ENCODE measurements at places on chromosomes 3 and 15. TPM values are rescaled to one million over a fixed set of nuclear protein-coding genes. Genes with fewer than 3 reads are reported as not detected.

LRRC31 gene
- not detected for total RNA-seq

GOLGA6L25 gene
- total RNA-seq = not detected

CIB2 gene
- 1.9 TPM for total RNA-seq

LRRC3B gene
- total RNA-seq = not detected

SUCLG2 gene
- 39.1 TPM for total RNA-seq

GHRL gene
- total RNA-seq = 6.9 TPM
